ENCODE measurements at places on chromosomes 5 and 9. TPM values are rescaled to one million over a fixed set of nuclear protein-coding genes. Genes with fewer than 3 reads are reported as not detected.

GRCh38 chr9:116153765-116154333 lies at the start of gene PAPPA:
TSS of gene PAPPA (plus strand) at chr9:116153791. CDS start at chr9:116154173, 382 bp downstream.
- DNase-seq = no peak

DNA sequence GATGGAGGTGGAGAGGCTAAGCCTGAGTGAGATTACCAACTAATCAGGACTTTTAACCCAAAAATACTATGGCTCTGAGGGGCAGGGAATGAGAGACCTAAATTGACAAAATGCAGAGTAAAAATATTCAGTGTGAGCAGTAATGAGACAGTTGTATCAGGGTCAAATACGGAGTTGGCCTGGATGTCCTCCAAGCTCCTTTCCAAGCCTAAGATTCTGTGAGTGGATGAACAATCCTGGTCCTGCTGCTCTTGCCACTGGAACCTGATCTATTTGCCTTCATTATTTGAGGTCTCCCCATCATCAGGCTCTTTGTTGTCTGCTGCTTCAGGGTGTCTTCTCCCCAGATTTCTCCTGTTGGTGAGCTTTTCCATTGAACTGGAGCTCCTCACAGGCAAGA lies 1.1 kb downstream of the PDCD1LG2 start:
- no peak for DNase-seq

DNA sequence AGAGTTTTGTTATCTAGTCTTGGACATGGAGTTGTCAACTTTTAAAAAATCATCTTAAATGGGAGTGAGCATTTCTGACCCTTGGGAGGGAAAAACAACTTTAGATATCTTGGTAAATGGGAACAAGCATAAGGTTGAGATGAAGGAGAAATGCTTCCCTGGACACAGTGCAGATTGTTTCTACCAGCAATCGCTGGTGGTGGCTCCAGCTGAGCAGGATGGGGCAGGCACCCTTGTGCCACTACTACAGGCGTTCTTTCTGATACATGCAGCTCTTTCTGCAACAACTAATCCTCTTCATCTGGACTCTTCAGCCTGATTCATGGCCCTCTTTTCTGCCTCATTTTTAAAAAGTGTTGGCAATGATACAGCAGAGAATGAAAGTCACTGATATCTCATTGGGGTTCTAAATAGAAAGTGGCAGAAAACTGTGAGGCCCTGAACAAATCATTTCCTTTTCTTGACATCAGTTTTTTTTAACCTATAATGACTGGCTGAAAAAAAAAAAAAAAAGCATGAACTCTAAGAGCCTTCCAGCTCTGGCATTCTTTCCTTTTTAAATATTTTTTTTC lies 409.4 kb upstream of the PTGER4 start:
- DNase-seq = no peak

DNA sequence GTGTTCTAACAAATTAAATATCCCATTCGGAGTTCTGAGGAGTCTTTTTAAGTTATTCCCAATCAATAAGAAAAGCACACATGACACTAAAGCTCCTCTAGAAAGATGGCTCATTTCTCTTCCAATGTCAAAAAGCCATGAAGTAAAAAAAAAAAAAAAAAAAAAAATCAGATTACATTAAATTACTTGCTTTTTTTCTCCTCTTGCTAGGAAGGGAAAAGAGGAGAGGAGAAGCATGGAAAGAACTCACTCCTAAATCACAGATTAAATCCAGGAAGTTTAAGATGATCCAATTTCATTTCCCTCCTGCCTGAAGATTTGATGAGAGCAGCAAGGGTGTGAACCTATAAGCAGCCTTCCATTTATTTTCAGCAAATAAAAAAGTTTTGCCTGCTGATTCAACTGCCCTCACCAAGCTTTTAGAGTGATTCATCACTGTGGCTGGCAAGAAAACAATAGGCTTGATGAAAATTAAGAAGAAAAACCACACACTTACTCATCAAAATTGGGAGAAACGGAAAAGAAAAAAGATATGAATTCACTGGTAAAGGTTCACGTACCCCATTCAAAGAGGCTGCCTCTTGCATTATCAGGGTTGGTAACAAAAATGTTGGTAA lies 19.7 kb downstream of the MYO10 start:
- DNase-seq = no peak

DNA sequence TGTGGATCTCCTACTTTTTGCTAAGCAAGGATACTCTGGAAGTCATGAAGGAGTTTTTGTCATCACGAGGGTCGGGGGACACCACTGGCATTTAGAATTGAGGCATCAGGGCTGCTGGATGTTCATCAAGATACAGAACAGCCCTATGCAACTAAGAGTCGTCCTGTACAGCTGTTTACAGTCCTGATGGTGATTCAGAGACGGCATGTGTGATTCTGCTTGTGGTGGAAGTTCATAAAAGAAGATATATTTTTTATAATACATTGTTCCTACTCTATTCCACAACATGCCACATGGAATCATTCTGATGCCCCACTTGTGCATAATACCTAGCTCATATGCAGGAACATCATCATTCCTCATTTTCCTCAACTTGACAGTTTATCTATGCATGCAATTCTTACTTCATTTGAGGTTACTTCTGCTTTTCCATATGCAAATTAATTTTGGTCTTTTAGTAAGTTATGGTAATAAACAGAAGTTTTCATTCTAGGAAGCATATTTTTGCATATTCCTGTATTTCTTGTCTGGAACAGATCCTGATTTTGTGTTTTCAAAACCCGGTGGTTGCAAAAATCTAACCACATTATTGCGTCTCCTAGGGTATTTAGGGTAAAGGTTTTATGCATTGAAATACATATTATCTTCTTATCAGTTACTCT lies 155.2 kb downstream of the ARHGEF28 start:
- no peak for DNase-seq

- no peak for DNase-seq
Observed at GRCh38 chr5:23027830-23028229, 174.7 kb upstream of the CDH12 start.

GRCh38 chr5:133930061-133930812 lies 38.2 kb downstream of the C5orf15 start:
- DNase-seq = peak; percentile 29

GRCh38 chr9:14277244-14277643 lies 36.7 kb downstream of the NFIB start:
- DNase-seq = no peak

DNA sequence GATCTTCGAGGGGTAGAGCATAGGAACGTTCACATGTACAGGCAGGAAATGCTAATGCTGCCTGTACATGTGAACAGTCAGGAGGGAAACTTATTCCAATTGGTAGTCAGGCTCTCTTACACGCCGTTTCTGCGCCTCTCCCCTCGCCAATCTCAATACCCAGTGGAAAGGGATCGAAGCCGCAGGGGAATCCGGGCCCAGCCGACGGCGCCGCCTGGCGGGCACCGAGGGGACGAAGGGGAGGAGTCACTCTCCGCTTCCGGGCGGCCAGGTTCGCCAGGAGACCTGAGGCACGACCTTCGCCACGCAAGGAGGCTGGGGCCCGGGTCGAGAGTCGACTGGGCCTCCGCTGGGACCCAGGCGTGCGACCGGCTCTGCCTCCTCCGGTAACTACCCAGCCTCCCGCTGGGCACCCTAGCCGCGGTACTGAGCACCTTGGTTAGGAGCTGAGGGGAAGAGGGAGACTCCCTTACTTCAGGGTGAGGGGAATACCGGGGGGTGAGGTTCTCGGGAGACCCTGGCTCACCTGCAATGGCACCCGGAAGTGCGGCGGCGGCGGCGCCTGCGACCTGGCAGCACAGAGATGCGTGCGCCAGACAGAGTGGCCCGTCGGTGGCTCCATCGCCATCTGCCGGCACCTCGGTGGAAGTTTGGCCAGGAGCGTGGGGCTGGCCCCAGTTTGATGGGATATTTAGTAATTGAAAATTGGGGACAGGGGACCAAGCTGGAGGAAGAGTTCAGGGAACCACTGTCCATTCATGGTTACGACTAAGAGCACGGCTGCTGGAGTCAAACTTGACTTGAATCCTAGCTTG lies at the start of gene PIGO:
PIGO (minus strand) TSS at position 557 of the 815 bp plus-strand sequence. CDS start 1,026 bp downstream, outside the sequence.
- peak; percentile 84 for DNase-seq

- DNase-seq = no peak
Observed at GRCh38 chr9:128716581-128717254, 7.2 kb downstream of the ZDHHC12 start.

- no peak for DNase-seq
Observed at GRCh38 chr5:33854733-33855151, 37.0 kb downstream of the ADAMTS12 start.

GRCh38 chr9:37220971-37221370 lies 100.6 kb downstream of the ZCCHC7 start:
- DNase-seq = no peak

- no peak for DNase-seq
Observed at GRCh38 chr9:38289866-38290245, 102.6 kb upstream of the ALDH1B1 start.

DNA sequence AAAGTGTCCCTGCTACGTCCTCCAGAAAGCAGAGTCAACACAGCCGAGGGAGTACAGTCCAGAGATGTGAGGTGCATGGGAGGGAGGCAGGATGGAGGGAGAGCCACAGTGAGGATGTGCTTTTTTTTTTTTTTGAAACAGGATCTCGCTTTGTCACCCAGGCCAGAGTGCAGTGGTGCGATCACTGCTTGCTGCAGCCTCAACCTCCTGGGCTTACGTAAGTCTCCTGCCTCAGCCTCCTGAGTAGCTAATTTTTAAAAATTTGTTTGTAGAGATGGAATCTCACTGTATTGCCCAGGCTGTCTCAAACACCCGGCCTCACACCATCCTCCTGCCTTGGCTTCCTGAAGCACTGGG lies 33.2 kb upstream of the ALDH1B1 start:
- DNase-seq = no peak

DNA sequence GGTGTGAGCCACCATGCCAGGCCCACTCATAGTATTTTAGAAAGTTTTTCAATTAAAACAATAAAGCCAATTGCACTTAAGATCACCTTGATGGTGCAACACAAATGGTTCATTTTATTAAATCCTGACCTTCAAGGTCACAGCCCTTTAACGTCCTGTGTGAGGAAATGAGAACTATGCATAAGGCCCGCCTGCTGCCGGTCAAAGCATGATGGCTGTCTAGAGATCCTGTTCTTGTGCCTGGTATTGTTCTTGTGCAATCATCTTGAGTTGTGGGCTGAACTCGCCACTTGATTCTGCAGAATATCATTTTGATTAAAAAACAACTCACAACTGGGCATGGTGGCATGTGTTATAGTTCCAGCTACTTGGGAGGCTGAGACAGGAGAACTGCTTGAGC lies 43.6 kb upstream of the FBXW11 start:
- no peak for DNase-seq

MSX2 gene
- total RNA-seq = not detected

SLCO4C1 gene
- 0.22 TPM for total RNA-seq

ANKRD55 gene
- not detected for total RNA-seq

FBP2 gene
- not detected for total RNA-seq

RAD17 gene
- total RNA-seq = 22.2 TPM

C5orf47 gene
- total RNA-seq = not detected

MEGF10 gene
- total RNA-seq = not detected
